ENCODE measurements at places on chromosomes 11 and 22.

DNA sequence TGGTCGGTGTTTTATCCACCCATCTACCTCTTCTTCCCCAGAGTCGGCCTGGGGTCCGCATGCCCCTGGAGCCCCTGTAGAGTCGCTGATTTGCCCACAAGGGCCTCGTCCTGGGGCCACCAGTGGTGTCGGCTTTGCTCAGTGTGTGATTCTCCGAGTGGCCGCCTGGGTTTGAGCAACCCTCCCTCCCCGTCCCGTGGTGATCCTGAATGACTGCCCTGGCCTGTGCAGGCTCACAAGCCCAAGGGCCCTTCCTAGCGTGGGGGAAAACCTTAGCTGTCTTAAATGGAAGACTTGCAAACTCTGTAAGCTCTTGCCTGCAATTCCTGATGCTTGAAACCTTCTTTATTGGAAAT, 128.3 kb downstream of the OSBP2 start:
- no peaks in the 10 kb centered on the region for H3K36me3 ChIP-seq
- no peak for DNase-seq
- no peak overlapping the region for H3K27ac ChIP-seq
- no peak overlapping the region for H3K4me3 ChIP-seq
- H3K4me1 ChIP-seq = peaks cover 7% of the 10 kb centered on the region

- no peaks in the 10 kb centered on the region for H3K36me3 ChIP-seq
- no peak for DNase-seq
- no peak overlapping the region for H3K27ac ChIP-seq
Measured at GRCh38 chr11:79447038-79447786, 6.4 kb upstream of the TENM4 start.

DNA sequence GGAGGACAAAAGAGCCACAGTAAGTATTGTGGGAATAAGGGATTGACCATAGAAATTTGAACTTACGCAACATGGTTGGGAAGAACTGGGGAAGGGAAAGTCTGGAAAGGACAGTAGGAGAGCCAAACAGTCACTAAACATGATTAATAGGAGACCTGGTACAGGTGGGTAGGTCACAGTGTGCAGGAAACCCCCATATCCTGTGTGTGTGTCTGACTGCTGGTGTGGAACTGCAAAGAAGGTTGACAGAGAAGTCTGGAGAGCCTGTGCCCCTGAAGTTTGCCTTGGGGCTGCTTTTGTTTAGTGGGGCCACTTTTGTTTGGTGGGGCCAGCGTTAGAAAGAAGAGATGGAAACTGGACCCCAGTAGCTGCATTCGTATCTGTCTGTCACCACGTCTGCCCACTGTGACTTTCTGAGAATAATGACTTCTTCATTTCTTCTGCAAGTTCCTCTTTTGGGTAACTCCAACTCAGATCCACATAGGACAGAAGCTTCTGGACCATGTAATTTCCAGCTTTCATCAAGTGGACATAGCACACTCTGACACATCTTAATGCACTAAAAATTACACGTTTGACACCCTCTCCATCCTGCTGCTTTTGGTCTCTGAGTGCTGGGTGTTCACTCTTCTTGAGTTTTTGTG, 126.8 kb upstream of the RAG2 start:
- no peaks in the 10 kb centered on the region for H3K4me1 ChIP-seq
- no peak overlapping the region for H3K27ac ChIP-seq
- H3K4me3 ChIP-seq = no peak overlapping the region
- no peaks in the 10 kb centered on the region for H3K27me3 ChIP-seq
- no peak for DNase-seq

DNA sequence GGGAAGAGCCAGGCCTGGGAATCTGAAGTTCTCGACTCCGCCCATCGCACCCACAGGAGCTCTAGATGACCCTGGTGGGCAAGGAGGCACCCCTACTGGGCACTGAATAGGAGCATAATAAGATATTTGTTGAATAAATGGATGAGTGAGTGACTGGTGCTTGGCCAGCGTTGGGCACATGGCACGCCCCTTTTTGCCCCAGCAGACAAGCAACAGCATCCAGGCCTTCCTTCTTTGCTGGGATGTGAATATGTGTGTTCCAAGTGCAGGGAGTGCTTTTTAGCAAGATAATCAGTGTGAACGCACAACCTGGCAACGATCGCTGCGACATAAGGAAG, 443 bp upstream of the CELF1 start:
- no peaks in the 10 kb centered on the region for H3K27me3 ChIP-seq
- no peaks in the 10 kb centered on the region for H3K36me3 ChIP-seq
- peak overlapping the region; percentile 89 for H3K4me3 ChIP-seq
- H3K27ac ChIP-seq = peak overlapping the region; percentile 79

GRCh38 chr22:42951093-42951710, 63.7 kb downstream of the PACSIN2 start:
- no peaks in the 10 kb centered on the region for H3K36me3 ChIP-seq
- H3K27ac ChIP-seq = no peak overlapping the region
- H3K27me3 ChIP-seq = no peaks in the 10 kb centered on the region
- peaks cover 8% of the 10 kb centered on the region for H3K4me1 ChIP-seq
- DNase-seq = no peak

DNA sequence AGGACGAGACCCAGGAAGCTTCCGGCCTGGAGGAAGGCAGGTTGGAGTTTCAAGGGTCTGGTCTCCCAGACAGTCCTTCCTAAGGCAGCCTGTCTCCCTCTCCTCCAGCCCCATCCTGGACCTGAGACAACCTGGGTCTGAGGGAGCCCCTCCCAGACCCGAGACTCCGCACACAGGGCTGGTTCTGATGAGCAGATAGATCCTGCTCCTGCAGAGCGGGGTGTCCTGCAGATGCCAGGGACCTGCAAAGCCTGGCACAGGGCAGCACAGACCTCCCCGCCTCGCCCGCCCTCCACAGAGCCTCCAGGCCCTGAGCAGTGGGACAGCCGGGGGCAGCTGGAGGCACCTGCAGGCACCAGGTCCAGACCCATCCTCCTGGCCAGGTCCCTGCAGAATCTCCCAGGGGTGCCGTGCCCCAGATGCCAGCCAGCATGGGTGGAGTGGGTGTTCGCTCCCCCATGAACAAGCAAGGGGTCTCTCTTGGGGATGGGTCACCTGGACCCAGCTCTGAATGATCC, 7.8 kb downstream of the PIM3 start:
- H3K27ac ChIP-seq = no peak overlapping the region
- H3K4me3 ChIP-seq = no peak overlapping the region
- DNase-seq = no peak
- H3K36me3 ChIP-seq = peaks cover 10% of the 10 kb centered on the region
- H3K4me1 ChIP-seq = peaks cover 5% of the 10 kb centered on the region
- no peaks in the 10 kb centered on the region for H3K27me3 ChIP-seq

DNA sequence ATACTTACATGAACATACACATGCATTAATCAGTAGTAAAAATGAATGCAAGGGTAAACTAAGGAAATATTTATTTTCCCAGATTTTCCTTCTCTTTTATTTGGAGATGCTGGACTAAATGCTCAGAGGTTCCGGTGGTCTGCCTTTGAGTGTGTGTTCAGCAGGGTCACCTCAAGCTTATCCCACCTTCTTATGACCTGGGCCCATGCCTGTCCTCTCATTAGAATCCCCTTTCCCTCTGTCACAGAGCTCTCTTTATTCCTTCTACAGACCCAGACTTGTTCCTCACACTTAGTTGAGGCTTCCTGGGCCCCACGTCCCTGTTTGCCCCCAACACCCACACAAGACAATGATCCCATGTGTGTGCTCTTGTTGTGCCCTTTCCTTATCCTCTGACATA, 61.6 kb upstream of the TOP3B start:
- H3K4me3 ChIP-seq = no peak overlapping the region
- H3K36me3 ChIP-seq = no peaks in the 10 kb centered on the region
- no peaks in the 10 kb centered on the region for H3K4me1 ChIP-seq
- H3K27ac ChIP-seq = no peak overlapping the region

- no peak overlapping the region for H3K4me3 ChIP-seq
- peak; percentile 39 for DNase-seq
Measured at GRCh38 chr11:76916712-76917111, 56.0 kb downstream of the ACER3 start.

GRCh38 chr11:33667819-33668467, 32.7 kb downstream of the C11orf91 start:
- no peak overlapping the region for H3K27ac ChIP-seq
- no peaks in the 10 kb centered on the region for H3K4me1 ChIP-seq
- no peaks in the 10 kb centered on the region for H3K36me3 ChIP-seq
- H3K4me3 ChIP-seq = no peak overlapping the region
- no peak for DNase-seq

GRCh38 chr11:117205211-117205818, 6.1 kb downstream of the TAGLN start:
- no peaks in the 10 kb centered on the region for H3K27me3 ChIP-seq
- H3K27ac ChIP-seq = no peak overlapping the region
- DNase-seq = no peak
- peaks cover 56% of the 10 kb centered on the region for H3K36me3 ChIP-seq

DNA sequence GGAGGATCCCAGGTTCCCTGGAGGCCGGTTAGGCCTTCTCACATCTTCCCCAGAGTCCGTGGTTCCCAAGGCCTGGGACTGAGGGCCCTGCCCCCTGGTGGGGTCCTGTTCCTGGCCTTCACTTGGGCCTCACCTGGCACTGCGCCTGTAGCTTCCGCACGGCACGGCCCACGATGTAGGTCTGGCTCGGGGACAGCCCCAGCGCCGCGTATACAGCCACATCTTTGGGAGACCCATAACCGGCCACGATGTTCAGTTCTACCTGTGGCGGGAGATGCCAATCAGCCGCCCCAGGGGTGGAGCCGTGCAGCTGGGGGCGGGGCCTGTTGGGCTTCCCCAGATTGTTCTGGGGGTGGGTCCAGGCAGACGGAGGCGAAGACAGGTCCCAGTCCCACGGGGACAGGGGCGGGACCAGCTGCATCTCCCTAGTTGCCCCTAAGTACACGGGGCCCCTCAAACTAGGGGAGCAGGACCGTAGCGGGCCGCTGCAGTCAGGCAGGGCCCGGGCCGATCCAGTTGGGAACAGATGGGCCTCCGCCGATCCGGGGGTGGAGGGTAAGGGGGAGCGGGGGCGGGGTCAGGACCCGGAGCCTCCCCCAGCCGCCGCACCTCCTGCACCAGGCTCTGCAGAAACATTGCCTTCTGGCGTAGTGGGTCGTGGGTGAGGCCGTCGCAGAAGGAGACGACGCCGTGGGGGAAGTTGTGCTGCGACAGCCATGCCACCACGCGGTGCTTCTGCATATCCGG, 10.1 kb downstream of the AIP start:
- H3K36me3 ChIP-seq = peaks cover 99% of the 10 kb centered on the region
- no peak for DNase-seq
- no peak overlapping the region for H3K27ac ChIP-seq

- H3K27me3 ChIP-seq = peaks cover 12% of the 10 kb centered on the region
- H3K27ac ChIP-seq = no peak overlapping the region
- H3K36me3 ChIP-seq = no peaks in the 10 kb centered on the region
- no peak overlapping the region for H3K4me3 ChIP-seq
- no peaks in the 10 kb centered on the region for H3K4me1 ChIP-seq
Measured at GRCh38 chr11:122649116-122649515, 6.4 kb upstream of the UBASH3B start.

DNA sequence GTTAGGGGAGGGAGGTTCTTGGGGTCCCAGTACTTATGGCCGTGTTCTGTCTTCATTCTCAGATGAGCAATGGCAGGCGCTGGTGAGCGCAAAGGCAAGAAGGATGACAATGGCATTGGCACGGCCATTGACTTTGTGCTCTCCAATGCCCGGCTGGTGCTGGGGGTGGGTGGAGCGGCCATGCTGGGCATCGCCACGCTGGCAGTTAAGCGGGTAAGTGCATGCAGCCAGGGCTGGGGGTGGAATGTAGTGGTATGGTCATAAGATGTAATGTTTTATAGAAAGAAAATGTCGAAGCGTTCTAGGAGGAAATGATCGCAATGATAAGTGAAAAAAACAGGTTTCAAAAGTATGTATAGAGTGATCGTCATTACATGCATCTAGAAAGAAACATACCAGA, 9.1 kb upstream of the ATF4 start:
- no peak overlapping the region for H3K4me3 ChIP-seq
- H3K36me3 ChIP-seq = peaks cover 80% of the 10 kb centered on the region
- no peak for DNase-seq
- no peaks in the 10 kb centered on the region for H3K4me1 ChIP-seq

DNA sequence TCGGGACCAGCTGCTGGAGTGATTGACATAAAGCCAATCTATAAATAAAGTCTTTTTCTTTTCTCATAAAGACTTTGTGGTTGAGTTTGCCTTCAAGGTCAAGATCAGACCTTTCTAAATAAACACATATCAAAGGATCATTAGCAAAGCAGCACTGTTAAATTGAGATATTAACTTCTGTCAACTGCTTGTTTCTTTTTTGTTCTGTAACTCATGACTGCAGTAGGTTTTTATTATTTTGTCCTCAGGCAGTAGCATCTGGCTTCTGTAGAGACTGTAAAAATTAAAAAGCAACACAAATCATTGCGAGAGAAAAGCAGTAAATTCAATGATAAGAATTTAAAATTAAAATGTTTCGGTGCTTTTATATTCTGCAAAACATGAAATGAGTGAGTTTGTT, 77.7 kb upstream of the NNMT start:
- peaks cover 8% of the 10 kb centered on the region for H3K4me1 ChIP-seq
- no peaks in the 10 kb centered on the region for H3K36me3 ChIP-seq
- H3K27ac ChIP-seq = no peak overlapping the region
- no peak overlapping the region for H3K4me3 ChIP-seq
- H3K27me3 ChIP-seq = no peaks in the 10 kb centered on the region
- no peak for DNase-seq

GRCh38 chr22:46104170-46104880, 46.0 kb upstream of the PPARA start:
- H3K27ac ChIP-seq = peak overlapping the region; percentile 94
- no peaks in the 10 kb centered on the region for H3K27me3 ChIP-seq
- H3K36me3 ChIP-seq = peaks cover 82% of the 10 kb centered on the region

DNA sequence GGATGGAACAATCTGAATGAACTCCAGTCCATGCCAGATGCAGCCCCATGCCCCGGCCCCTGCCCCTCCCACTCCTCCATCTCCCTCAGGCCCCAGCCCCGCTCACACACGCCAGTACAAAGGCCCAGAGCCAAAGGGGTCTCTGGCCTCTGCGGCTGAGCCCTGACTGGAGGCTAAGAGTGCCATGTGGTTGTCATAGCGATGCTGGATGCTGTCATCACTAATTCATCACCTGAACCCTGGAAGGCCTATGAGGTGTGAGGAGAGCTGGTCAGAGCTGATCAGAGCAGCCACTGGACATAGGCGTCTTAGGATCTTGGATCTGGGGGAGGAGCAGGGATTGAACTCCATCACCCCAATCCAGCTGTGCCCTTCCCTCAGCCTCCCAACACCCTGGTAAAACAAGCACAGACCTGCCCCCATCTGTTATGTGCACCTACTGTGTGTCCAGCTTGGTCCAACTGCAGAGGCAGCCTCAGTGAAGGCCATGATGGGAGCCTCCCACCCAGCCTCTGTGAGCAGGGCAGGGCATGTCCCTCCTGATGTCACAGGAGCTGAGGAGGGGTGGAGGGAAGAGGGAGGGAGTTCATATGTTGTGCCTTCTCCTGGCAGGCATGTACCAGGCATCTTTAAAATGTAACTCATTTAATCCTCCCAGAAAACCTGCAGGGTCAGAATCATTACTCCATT, 16.7 kb downstream of the PDE2A start:
- H3K4me3 ChIP-seq = no peak overlapping the region
- H3K4me1 ChIP-seq = no peaks in the 10 kb centered on the region
- DNase-seq = no peak
- peaks cover 3% of the 10 kb centered on the region for H3K27me3 ChIP-seq
- H3K36me3 ChIP-seq = no peaks in the 10 kb centered on the region

GRCh38 chr11:78783301-78783700, 208.6 kb upstream of the NARS2 start:
- H3K27ac ChIP-seq = no peak overlapping the region
- no peaks in the 10 kb centered on the region for H3K27me3 ChIP-seq
- H3K36me3 ChIP-seq = no peaks in the 10 kb centered on the region
- H3K4me1 ChIP-seq = no peaks in the 10 kb centered on the region

- H3K27ac ChIP-seq = no peak overlapping the region
- H3K4me3 ChIP-seq = no peak overlapping the region
- H3K27me3 ChIP-seq = no peaks in the 10 kb centered on the region
- no peak for DNase-seq
Measured at GRCh38 chr11:101960231-101960630, 43.9 kb upstream of the ANGPTL5 start.

Data from small intestine (tissue), 16 donors.